ENCODE measurements at places on chromosomes 5 and 9.

DNA sequence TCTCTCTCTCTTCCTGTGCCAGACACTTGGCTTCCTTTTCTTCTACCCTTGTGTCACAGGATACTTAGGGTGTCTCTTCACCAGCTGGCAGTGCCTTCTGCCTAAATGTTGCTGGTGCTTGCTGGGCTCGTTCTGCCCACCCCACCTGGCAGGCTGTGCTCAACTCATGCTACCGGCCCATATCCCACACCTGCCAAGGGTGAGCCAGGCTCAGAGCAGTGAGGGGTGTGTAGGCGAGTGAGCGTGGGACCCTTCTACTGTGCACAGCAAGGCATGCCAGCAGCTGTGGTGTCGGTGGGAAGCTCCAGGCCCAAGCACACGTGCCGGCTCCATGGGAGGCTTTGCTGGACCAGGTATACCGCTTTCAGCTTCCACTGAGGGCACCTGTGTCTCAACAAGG is 1626.7 kb upstream of the ACO1 start:
- DNase-seq, result no peak

DNA sequence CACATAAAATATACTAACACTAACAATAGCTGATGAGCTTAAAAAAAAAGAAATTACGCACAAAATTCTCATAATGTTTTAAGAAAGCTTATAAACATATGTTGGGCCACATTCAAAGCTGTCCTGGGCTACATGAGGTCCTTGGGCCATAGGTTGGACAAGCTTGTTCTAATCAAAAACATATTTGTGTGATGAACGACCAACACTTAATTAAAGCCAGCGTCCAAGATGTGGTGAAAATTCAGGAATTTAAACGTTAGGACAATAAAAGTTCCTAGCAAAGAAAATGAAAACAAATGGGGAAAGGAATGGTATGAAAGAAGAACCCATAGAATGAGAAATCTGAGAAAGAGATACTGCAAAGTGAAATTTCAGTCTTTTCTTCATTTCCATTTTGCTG is 429.6 kb upstream of the DMAC1 start:
- DNase-seq, result no peak

DNA sequence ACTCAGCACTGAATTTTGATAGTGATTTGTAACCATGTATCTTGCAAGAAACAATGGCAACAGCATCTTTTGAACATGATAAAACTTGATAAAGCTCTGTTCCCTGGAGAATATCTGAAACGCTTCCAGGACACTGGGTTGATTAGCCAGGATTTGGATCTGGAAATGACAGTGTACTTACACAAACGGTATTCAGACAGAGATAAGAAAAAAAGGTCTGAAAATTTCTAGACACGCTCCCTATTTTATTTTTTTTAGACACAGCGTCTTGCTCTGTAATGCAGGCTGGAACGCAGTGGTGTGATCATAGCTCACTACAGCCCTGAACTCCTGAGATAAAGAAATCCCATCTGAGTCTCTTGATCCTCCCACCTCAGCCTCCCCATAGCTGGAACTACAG is 109.0 kb downstream of the GNAQ start:
- no peak for DNase-seq

- DNase-seq, result no peak
Observed at GRCh38 chr9:14978022-14979000, 68.1 kb upstream of the FREM1 start.

DNA sequence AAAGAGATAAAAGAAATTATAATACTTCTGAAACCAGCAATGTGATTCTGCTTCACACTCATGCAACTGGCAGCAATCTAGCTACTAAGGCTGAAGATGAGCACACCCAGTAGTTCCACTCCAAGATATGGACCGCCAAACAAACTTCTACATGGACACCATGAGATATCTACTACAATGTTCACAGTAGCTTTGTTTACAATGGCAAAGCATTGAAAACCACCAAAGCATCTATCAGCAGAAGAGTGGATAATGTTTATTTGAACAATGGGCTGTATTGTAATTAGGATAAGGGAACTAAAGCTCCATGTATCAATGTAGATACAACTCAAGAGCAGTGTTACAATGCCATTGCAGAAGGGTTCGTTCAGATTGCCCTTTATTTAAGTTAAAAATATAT is 91.2 kb upstream of the ERBIN start:
- DNase-seq, result no peak

GRCh38 chr9:110115826-110116542 is 92.0 kb downstream of the C9orf152 start:
- no peak for DNase-seq

- no peak for DNase-seq
Observed at GRCh38 chr5:148729182-148729581, 74.9 kb upstream of the HTR4 start.

DNA sequence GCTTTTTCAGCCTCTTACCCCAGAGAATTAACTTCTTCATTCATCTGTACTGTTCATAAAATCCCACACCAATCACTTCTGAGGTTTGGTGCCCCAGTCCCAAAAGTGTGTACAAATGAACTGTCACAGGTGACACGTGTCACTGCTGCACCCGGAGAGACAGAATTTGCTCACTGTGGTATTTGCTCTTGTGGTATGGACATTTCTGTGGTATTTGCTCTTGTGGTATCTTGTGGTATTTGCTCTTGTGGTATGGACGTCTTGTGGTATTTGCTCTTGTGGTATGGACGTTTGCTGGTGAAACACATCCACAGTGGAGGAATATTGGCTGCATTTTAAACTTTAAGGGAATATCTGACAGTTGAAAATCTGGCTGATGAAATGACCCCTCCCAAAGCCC is 214.9 kb upstream of the DAP start:
- DNase-seq, result no peak

DNA sequence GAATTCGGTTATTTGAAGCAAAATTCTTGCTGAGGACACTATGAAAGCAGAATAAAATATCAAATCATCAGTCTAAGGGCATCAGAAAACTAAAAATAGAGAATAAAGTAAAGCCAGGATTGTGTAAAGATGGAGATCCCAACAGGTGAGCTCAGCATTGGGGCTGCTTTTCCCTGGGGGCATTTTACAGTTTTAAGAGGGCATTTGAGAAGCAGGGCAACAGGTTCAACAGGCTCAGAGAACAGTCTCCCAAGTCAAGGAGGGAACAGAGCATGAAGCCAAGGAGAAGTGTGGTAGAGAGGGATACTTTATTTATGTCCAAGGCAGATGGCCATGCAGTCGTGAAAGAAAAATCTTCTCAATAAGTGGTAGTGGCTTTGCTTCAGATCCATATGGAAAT is 145.4 kb downstream of the SYK start:
- DNase-seq, result no peak

- no peak for DNase-seq
Observed at GRCh38 chr5:171429543-171429910, 10.1 kb downstream of the FGF18 start.

- DNase-seq, result peak; percentile 27
Observed at GRCh38 chr5:91293131-91293530, 90.0 kb downstream of the ARRDC3 start.

DNA sequence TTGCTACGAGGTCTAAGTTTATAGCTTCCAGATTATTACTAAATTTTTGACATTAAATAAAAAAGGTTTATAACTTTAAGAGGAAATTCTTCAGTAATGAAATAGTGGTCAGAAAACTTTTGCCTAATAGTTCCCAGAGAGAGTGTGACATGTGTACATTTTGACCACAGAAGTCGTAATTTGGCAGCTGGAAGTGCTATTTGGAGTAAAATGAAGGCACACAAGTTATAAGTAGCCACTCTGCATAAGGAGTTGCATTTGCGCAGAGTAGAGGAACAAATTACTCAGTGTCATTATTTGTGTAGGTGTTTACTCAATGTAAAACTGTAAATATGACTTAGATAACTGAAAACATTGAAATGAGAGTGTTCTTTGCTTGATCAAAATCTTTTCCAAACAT is 408.4 kb downstream of the CCDC171 start:
- no peak for DNase-seq

DNA sequence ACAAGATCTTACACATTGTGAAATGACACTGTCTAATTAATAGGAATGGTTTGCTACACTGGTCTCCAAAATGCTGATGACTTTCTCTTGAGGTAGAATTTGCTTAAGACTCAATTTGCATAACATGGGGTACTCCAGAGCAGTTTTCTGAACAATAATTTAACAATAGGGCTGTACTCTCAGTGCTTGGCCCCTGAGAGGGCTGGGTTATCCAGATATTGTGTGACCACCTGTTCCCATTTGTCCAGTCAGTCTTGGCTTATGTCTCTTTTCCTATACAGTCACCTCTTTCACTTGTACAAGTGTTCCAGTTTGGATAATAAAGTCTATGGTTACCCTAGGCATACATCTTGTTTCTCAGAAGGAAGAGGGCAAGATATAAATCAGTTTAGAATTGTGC is 17.9 kb downstream of the ZSWIM6 start:
- no peak for DNase-seq

DNA sequence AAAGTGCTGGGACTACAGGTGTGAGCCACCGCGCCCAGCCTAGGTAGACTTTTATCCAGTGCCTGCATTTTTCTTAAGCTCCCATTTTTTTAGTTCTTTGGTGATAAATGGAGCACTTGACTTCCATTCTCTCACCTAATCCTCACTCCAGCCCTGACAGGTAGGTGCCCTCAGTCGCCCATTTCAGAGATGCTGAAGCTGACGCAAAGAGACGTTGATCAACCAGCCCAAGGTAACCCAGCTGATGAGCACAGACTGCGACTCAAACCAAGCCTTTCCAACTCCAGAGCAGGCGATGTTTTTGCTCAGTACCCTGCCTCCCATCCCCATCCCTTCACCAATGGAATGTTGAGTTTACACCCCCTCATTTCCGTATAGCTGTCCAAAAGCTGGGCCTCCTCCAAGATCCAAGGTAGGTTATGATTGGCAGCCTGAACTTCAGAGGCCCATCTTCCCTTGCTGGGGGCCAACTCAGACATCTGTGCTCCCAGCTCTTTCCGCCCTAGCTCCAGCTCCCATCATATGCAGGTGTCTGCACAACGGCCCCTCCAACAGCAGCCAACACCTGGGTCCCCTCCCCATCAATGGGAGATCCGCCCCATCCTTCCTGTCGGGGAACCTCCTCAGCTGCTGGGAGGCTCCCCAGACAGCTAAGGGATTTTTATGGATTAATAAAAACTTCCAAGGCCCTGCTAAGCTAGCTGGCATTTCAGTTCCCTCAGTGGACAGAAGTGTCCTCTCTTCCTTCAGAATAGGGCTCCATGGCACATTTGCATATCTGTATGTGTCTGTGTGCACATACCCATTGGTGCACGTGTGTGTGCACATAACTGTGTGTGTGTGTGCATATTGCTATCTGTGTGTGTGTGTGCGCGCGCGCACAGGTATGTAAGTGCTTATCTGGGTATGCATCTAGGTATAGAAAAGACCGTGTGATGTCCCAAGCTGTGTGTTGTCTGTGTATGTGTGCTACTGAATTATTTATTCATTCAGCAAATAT is 39.3 kb upstream of the VDAC1 start:
- DNase-seq, result no peak

GRCh38 chr9:131759017-131759647 is 19.3 kb upstream of the RAPGEF1 start:
- DNase-seq, result no peak

DNA sequence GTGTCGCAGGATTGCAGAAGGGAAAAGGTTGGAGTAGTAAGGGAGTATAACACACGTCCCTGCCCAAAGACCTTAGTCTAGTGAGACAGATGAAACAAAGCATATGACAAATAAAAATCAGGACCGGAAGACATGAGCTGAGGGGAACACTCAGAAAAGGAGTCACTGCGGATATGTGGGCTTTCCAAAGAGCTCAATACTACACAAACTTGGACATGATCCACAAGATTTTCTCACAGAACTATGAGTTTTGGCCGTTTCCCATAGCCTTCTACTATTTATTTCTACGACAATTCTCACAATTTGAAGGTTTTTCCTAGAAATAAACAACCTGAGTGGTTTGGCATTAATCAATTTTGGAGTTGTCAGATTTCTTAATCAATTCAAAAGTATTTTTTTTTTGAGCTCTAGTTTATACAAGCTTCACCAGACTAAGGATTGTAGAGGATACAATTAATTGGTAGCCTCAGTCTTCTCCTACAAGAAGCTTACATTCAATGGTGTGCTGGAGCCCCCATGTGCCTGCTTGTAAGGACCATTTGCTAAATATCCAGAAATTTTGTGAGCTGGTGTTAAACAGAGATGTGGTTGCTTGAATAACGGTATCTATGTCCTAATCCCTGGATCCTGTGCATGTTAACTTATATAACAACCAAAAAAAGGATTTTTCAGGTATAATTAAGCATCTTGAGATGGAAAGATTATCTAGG is 91.4 kb downstream of the ADAMTS12 start:
- no peak for DNase-seq

GRCh38 chr9:116686693-116687073 is 422 bp upstream of the TRIM32 start:
- peak; percentile 10 for DNase-seq

DNA sequence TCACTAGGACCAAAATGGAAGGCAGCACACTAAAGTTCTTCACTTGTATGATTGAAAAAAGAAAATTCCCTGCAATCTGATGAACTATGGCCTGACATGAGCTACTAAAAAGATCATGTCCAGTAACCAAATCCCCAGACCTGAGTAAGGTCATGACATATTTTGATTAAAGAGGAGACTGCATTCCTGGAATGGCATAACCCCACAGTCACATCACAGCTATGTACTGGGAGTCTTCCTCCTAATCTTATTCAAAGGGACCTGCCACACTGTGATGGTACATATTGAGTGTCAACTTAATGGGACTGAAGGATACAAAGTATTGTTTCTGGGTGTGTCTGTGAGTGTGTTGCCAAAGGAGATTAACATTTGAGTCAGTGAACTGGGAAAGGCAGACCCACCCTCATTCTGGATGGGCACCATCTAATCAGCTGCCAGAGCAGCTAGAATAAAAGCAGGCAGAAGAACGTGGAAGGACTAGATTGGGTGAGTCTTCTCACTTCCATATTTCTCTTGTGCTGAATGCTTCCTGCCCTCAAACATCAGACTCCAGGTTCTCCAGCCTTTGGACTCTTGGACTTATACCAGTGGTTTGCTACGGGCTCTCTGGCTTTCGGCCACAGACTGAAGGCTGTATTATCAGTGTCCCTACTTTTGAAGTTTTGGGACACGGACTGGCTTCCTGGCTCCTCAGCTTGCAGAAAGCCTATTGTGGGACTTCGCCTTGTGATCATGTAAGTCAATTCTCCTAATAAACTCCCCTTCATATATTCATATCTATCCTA is 345.0 kb downstream of the TMEM38B start:
- DNase-seq, result no peak

DNA sequence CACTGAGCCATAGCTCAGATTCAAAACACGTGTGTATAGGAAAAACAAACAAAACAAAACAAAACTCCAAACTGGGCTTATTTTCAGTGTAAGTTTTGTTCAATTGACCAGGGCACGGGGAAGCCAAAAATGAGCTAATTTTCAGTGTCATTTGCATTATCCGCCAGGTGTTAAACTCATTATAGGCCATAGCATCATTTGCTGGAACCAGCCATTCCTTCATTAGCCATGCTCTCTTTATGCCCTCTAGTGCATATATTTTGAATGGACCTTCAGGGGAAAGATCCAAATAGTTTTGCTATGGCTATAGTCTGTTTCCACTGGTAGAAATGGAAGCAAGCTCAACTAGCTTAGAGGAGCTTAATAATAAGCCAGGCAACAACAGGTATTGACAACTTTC is 1205.2 kb upstream of the DMAC1 start:
- DNase-seq, result no peak
